ENCODE measurements at places on chromosomes 5 and 9.

DNA sequence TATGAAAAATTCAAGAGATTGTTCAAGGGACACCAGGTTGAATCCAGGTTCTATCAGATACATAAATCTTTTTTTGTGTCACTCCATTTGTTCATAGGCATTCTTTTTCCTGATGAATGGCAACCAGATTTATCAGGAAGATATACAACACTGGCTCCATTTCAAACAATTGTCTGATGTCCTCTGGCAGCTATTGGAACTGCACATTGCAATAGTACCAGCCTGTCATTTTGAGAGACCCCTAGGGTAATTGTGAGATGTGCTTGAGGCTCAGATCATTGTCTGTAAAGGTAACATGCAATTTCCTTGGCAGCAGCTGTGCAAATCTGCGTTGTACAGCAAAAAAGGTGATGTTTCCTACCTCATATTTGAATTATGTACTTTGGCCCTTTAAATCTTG is 25.9 kb downstream of the KCTD16 start:
- H3K27me3 ChIP-seq, result peaks cover 13% of the 10 kb centered on the region
- no peak overlapping the region for H3K27ac ChIP-seq
- H3K4me3 ChIP-seq, result no peak overlapping the region
- no peaks in the 10 kb centered on the region for H3K36me3 ChIP-seq
- H3K4me1 ChIP-seq, result no peaks in the 10 kb centered on the region

GRCh38 chr5:145681686-145682085 is 153.5 kb downstream of the PRELID2 start:
- no peaks in the 10 kb centered on the region for H3K27me3 ChIP-seq
- no peaks in the 10 kb centered on the region for H3K36me3 ChIP-seq
- H3K27ac ChIP-seq, result no peak overlapping the region

GRCh38 chr5:147075187-147075586 is 159.6 kb upstream of the STK32A start:
- H3K27me3 ChIP-seq, result peaks cover 20% of the 10 kb centered on the region
- H3K36me3 ChIP-seq, result no peaks in the 10 kb centered on the region
- no peaks in the 10 kb centered on the region for H3K4me1 ChIP-seq

DNA sequence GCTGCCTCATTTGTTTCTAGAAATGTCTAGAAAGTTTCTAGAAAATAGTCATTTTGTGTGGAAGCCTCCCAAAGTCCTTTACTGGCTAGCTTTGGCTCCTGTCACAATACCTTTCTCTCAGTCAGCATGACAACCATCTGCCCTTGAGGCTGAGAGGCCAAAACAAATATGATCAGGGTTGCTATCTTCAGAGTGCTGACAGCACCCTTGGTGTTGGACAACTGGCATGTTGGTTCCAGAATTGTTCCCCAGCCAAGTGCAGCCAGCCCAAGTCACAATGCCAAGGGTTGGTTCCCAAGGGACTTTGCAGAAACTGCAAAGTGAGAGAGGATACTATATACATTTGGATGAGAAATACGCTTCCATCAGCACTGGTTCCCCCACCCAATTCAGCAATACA is 140.9 kb upstream of the GAS1 start:
- no peak overlapping the region for H3K27ac ChIP-seq
- no peak for DNase-seq
- no peak overlapping the region for H3K4me3 ChIP-seq

DNA sequence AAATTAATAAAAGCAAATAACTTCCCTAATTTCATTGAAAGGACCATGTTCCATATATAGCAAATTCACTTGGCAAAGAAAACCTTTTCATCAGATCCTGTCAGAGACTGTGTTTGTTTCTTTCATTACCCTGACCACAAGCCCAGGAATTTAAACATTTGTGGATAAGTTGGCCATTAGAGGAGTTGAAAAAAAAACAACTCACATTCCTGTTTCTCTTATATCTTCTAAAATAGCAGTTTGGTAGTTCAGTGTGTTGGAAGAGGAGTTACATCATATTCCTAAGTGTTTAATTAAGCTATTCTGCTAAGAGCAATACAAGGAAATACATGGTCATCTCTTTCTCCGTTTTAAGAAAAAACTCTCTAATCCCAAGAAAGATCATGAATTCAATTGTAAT is 505.6 kb downstream of the TLE1 start:
- H3K27me3 ChIP-seq, result no peaks in the 10 kb centered on the region
- H3K27ac ChIP-seq, result no peak overlapping the region
- DNase-seq, result no peak
- no peaks in the 10 kb centered on the region for H3K4me1 ChIP-seq
- H3K4me3 ChIP-seq, result no peak overlapping the region
- peaks cover 2% of the 10 kb centered on the region for H3K36me3 ChIP-seq

DNA sequence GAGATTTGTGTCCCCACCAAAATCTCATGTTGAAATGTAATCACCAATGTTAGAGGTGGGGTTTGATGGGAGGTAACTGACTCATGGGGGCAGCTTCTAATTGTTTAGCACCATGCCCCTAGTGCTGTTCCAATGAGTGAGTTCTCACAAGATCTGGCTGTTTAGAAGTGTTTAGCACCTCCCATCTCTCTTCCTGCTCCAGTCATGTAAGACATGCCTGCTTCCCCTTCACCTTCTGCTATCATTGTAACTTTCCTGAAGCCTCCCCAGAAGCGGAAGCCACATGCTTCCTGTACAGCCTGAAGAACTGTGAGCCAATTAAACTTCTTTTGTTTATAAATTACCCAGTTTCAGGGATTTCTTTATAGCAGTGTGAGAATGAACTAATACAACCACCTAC is 170.5 kb downstream of the NDUFS4 start:
- H3K4me3 ChIP-seq, result no peak overlapping the region
- H3K36me3 ChIP-seq, result no peaks in the 10 kb centered on the region
- no peak overlapping the region for H3K27ac ChIP-seq

DNA sequence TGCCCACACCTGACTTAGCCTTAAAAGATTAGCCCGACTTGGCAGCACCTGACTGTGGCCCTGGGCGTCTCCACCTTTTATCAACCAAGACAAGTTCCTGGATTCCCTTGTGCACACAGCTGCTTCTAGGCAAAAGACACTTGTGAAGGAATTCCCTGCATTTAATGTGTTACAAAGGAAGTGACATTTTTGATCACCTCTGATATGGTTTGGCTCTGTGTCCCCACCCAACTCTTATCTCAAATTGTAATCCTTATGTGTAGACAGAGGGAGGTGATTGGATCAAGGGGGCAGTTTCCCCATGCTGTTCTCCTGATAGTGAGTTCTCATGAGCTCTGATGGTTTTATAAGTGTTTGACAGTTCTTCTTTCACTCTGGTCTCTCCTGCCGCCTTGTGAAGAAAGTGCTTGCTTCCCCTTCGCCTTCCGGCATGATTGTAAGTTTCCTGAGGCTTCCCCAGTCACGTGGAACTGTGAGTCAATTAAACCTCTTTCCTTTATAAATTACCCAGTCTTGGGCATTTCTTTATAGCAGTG is 2.6 kb upstream of the CPEB4 start:
- H3K27ac ChIP-seq, result peak overlapping the region; percentile 13
- H3K4me1 ChIP-seq, result peaks cover 63% of the 10 kb centered on the region
- H3K36me3 ChIP-seq, result no peaks in the 10 kb centered on the region
- H3K4me3 ChIP-seq, result peak overlapping the region; percentile 77
- DNase-seq, result no peak

DNA sequence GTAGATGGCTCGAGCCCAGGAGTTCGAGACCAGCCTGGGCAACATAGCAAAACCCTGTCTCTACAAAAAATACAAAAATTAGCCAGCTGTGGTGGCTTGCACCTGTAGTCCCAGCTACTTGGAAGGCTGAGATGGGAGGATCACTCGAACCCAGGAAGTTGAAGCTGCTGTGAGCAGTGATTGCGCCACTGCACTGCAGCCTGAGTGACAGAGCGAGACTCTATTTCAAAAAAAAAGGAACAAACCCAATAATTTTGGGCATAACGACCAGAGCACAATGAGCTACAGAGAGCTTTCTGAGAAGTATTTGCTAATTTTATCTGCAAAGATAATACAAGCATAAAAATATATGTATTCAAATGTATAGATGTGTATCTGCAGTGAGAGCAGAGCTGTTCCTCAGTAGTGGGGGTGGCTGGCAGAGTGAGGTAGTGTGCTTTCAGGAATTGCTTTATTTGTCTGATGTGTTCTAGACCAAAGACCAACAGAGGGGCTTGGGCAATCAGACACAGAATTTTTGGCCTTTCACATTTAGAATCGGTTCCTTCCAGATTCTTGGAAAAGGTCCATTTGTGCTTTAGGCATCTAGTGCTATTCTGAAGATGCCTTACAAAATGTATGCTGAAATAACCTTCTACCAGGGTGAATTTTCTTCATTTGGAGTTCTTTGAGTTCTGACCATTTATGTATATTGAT is 5.2 kb downstream of the DOCK8 start:
- peaks cover 13% of the 10 kb centered on the region for H3K27me3 ChIP-seq
- H3K4me1 ChIP-seq, result peaks cover 56% of the 10 kb centered on the region

GRCh38 chr5:26326153-26326759 is 712.1 kb downstream of the CDH9 start:
- H3K27ac ChIP-seq, result no peak overlapping the region
- DNase-seq, result no peak
- H3K36me3 ChIP-seq, result no peaks in the 10 kb centered on the region
- no peaks in the 10 kb centered on the region for H3K4me1 ChIP-seq

- peaks cover 24% of the 10 kb centered on the region for H3K27me3 ChIP-seq
- H3K4me3 ChIP-seq, result no peak overlapping the region
- no peak for DNase-seq
- no peak overlapping the region for H3K27ac ChIP-seq
- H3K4me1 ChIP-seq, result no peaks in the 10 kb centered on the region
Measured at GRCh38 chr5:149675610-149676201, 54.4 kb upstream of the PPARGC1B start.

DNA sequence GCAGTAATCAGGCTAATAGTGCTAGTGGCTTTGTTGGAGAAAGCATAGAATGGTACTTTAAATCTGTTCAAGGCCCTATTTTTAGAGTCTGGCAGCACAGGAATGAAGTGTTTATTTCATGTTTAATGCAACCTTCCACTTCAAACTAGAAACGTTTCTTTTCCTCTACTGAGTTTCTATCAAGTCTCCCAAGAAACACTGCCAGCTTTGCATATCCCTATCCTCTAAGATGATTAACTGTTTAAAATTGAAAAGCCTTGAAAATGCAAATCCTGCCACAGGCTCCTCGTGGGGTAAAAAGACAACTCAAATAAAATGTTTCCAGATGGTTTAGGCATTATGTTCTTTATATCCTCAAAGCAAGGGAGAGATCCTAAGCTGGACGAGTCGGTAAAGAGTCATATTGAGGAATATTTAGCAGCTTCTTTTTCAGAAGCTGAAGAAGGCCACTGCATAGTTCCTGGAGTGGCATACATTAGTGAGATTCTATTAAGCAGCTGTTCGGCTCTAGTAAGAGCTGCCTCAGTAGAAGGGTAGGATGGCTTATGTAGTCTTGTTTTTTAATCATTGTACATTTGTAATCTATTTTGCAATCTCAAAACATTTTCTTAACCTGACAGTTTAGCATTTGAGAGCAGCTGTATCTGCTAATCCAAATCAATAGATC is 251.2 kb downstream of the CHSY3 start:
- no peak overlapping the region for H3K4me3 ChIP-seq
- no peak overlapping the region for H3K27ac ChIP-seq
- H3K27me3 ChIP-seq, result peaks cover 2% of the 10 kb centered on the region
- no peaks in the 10 kb centered on the region for H3K4me1 ChIP-seq
- no peak for DNase-seq

- no peak overlapping the region for H3K4me3 ChIP-seq
- H3K27ac ChIP-seq, result no peak overlapping the region
- DNase-seq, result no peak
- H3K4me1 ChIP-seq, result no peaks in the 10 kb centered on the region
- no peaks in the 10 kb centered on the region for H3K36me3 ChIP-seq
Measured at GRCh38 chr9:37936376-37936775, 32.4 kb upstream of the SLC25A51 start.

- no peak overlapping the region for H3K27ac ChIP-seq
- H3K36me3 ChIP-seq, result peaks cover 7% of the 10 kb centered on the region
- peaks cover 73% of the 10 kb centered on the region for H3K4me1 ChIP-seq
Measured at GRCh38 chr9:75960551-75960950, 70.1 kb downstream of the PCSK5 start.

DNA sequence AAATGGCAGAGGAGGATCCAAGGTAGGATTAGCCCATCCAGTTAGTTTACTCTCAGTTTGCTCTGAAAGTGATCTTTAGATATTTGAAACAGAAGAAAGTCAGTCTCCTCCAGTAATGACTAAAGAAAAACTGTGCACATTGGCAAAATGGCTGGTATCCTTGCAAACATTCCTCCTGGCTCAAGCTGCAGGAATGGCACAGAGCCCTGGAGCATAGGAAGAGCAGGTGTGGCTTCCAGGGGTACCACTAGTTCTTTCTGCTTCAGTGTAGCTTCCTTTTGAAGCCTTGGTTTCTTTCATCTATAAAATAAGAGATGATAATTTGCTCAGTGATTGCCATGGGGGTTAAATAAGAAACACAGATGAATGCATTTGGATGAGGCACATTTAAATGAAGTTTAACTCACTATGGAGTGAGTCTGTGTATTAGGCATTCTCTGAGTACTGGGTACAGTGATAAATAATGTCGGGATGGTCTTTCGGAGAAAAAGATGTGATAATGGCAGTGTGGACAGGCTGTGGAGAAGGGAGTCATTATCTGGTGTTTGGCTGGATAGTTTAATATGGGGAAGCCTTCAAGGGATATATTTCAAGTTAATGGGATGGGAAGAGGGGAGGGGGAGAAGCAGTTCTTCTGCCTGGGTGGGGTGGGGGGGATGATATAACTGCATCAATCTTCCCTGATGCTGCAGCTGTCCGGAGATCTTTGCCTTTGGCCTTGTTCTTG is 217.3 kb upstream of the KLF4 start:
- H3K27ac ChIP-seq, result no peak overlapping the region
- H3K36me3 ChIP-seq, result no peaks in the 10 kb centered on the region
- no peak for DNase-seq
- H3K4me3 ChIP-seq, result no peak overlapping the region

GRCh38 chr5:134603059-134603458 is 29.6 kb downstream of the SAR1B start:
- DNase-seq, result no peak
- peaks cover 17% of the 10 kb centered on the region for H3K36me3 ChIP-seq
- H3K4me1 ChIP-seq, result no peaks in the 10 kb centered on the region
- H3K27me3 ChIP-seq, result no peaks in the 10 kb centered on the region
- H3K27ac ChIP-seq, result no peak overlapping the region

DNA sequence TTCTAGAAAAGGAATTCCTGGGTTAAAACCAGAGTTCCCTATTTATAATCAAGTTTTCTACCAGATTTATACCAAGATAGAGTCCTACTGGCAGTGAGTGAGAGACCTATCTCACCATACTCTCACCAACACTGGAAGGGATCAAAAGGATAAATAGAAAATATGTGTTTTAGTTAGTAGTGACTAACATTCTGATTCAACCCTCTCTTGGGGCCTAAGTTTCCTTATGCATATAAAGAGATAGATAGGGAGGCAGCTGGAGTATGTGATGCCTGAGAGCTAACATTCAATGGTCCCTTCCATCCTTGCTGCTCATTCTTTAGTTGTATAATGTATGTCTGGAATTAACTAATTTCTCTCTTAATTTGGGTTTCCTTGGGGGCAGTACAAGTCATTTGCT is 32.0 kb downstream of the CKMT2 start:
- peaks cover 6% of the 10 kb centered on the region for H3K4me1 ChIP-seq
- H3K36me3 ChIP-seq, result peaks cover 49% of the 10 kb centered on the region
- no peak for DNase-seq

- DNase-seq, result peak; percentile 36
- peaks cover 18% of the 10 kb centered on the region for H3K36me3 ChIP-seq
- H3K4me1 ChIP-seq, result peaks cover 41% of the 10 kb centered on the region
- peak overlapping the region; percentile 99 for H3K27ac ChIP-seq
- H3K4me3 ChIP-seq, result peak overlapping the region; percentile 84
Measured at GRCh38 chr5:131382407-131383395, 118.8 kb downstream of the CDC42SE2 start.

- no peaks in the 10 kb centered on the region for H3K36me3 ChIP-seq
- peaks cover 2% of the 10 kb centered on the region for H3K27me3 ChIP-seq
- H3K4me1 ChIP-seq, result no peaks in the 10 kb centered on the region
- DNase-seq, result no peak
- H3K4me3 ChIP-seq, result no peak overlapping the region
- no peak overlapping the region for H3K27ac ChIP-seq
Measured at GRCh38 chr5:101346906-101347305, 443.8 kb upstream of the ST8SIA4 start.
